ENCODE measurements at places on chromosomes 3 and 15.

DNA sequence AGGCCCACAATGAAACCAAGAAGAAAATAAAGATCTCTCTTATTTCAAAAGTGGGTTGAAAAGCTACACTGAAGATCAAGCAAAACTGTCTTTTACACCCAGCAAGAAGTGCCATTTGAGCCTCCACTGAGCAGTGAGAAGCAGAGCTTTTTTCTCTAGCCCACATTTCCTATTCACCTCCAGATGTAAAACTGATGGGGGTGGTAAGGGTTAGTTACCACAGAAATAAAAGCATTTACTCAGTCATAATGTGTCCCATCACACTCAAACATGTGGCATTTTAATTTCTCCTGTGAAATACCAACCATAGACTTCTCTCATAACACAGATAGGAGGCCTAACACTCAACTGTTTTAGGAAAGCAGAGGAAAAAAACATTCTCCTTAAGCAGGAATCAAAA lies 21.0 kb downstream of the IFT57 start:
- DNase-seq: no peak

- no peak for DNase-seq
Observed at GRCh38 chr3:133249490-133249889, 150.4 kb upstream of the BFSP2 start.

- no peak for DNase-seq
Observed at GRCh38 chr15:40590667-40591050, 3.4 kb upstream of the KNL1 start.

GRCh38 chr3:29410220-29410619 lies 129.3 kb downstream of the RBMS3 start:
- no peak for DNase-seq

- DNase-seq: peak; percentile 100
Observed at GRCh38 chr3:107208100-107208499, 169.1 kb upstream of the CCDC54 start.

GRCh38 chr3:13075318-13075717 lies 2.1 kb upstream of the IQSEC1 start:
- DNase-seq: no peak

DNA sequence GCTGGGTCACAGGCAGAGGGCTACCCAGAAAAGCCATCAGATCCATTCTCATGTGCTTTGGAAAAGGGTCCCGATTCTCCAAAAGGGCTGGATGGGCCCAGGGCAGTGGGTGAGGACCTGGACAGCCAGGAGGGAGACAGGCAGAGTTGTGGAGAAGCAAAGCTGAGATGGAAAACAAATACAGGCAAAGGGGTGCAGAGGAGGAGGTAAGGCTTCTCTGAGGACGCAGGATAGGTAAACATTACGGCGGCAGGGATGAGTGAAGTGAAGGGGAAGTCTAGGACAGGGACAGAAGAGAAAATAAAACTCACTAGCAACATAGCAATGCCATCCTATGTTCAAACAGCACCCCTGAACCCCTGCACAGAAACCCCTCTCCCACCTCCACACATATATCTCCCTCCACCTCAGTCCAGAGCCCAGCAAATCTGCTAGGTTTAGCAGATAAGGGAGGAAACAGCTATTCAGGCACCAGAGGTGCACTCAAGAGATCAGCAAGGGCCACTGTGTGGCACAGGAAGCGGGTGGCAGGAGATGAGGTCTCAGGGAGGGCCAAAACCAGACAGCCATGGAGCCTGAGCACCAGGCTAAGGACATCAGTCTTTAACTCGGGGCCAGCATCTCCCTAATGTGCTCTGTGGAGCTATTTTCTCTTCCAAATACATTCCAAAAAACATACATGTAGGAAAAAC lies 51.3 kb downstream of the HOMER2 start:
- no peak for DNase-seq

GRCh38 chr3:8713901-8714759 lies 19.5 kb upstream of the CAV3 start:
- DNase-seq: peak; percentile 27

- no peak for DNase-seq
Observed at GRCh38 chr15:46577767-46578166, 942.9 kb downstream of the SQOR start.

DNA sequence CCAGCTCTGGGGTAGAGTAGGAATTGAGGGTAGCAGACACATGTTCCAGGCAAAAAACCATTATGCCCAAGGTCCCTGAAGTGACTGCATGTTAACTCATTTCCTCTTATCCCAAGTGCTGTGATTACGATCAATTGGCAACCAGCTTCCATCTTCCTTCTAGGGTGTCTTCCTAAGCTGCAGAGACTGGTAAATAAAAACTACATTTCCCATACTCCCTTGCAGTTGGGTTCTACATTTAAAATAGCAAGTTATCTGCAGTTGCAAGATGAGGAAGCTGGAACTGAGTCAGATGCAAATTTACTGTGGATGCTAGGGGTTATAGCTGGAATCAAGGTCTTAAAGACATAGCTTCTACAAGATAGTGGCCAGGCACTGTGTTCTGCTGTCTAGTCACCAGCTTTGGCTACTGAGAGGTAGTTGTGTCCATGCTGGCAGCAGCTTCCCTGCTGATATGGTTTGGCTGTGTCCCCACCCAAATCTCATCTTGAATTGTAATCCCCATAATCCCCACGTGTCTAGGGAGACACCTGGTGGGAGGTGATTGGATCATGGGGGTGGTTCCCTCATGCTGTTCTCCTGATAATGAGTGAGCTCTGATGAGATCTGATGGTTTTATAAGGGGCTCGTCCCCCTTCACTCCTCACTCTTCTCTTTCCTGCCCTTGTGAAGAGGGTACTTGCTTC lies 51.3 kb upstream of the FBN1 start:
- no peak for DNase-seq

DNA sequence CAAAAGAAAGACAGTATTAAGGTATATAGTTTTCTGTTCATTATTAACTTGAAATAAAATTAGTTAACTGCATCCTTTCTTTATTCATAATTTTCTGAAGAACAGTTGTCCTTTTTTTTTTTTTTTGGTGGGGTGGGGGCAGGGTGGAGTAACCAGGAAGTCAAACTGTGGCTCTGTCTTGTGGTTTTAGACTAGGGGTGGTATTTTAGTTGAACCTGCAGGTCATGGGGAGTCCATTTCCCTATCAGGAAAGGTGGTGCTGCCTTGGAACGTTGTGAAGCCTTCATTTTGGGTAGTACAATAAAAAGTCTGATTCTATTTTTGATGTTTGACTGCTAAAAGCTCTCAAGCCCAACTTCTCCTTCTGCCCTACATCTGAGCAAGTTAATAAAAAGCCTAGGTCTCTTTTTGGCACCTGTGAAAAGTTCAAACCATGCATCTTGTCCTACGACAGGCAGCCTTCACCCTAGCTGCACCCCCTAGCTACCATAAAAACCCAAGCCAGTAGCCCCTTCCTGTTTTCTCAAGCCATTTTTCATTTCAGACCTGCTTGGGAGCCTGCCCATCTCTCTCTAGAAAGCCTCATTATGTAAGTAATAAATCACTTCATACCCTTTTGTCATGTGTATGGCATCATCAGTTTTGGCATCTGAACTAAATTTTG lies 31.2 kb upstream of the RIOX2 start:
- DNase-seq: no peak

GRCh38 chr15:21261965-21262850 lies 178.1 kb downstream of the POTEB3 start:
- DNase-seq: no peak

DNA sequence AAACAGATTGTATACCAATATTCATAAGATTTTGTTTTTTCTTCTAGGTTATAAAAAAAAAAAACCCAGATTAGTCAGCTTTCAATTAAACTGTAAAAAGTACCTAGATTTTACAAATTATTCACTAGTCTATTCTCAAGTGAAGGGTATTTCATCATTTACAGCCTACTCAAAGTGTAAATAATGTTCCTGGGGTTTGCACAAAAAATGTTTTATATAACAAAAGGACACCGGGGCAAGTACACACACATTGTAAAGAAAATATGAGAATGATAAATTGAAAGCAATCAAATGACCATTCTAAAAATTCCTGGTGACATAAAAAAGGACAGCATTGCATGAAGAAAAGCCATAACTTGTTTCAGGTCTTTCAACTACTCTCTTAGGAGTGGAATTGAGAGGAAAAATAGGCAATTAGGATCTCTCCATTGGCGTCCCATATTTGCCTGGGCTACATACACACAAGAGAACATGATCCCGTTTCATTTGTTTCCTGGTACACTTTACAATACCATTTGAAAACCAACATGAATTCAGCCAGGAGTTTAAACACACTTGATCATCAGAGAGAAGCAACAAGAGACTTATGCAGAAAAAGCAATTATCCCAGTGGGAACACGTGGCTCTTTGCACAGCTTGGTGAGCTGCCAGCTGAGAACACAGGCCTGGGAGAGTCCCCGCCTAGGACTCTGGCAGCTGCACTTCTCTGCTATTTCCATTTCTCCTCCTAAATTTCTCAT lies 1039.2 kb downstream of the ROBO1 start:
- DNase-seq: peak; percentile 63

- DNase-seq: no peak
Observed at GRCh38 chr3:10570196-10570946, 65.0 kb upstream of the ATP2B2 start.

DNA sequence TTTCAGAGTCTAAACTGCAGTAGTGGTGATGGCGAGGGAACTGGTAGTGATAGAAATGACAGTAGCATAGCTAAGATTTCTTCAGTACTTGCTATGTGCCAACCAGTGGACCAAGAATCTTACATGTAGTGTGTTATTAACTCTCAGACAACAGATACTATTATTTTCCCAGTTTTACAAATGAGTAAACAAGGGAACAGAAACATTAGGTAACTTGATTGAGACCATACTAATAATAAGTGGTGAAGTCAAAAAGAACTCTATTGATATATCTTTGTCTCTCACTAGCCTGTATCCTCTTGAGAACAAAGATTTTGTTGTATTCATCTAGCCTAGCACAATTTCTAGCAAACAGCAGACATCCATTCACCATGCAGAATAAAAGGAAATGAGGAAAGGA lies 250.1 kb downstream of the ZBTB20 start:
- peak; percentile 40 for DNase-seq

DNA sequence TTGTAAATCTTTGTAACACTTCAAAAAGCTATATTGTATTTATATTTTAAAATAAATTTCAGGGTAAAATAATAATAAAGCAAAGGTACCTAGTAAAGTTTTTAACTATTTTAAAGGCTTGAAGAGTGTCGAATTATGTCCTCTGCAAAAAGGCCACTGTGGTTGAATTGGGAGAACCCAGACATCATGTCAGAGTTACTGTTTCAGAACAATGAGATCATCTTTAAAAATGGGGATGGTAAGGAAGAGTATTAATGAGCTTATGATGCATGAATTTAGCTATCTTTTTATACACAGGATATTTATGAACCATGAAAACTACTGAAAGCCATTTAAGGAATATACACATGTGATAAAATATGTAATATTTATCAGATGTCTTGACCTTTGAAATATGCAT lies 26.3 kb downstream of the KCNMB3 start:
- DNase-seq: no peak

GRCh38 chr15:31503256-31503655 lies 176.6 kb downstream of the KLF13 start:
- DNase-seq: no peak

- DNase-seq: no peak
Observed at GRCh38 chr3:12627370-12627769, 36.5 kb downstream of the RAF1 start.

GRCh38 chr3:143850877-143851276 lies 2.6 kb upstream of the SLC9A9 start:
- no peak for DNase-seq

GRCh38 chr3:107543666-107544065 lies 20.9 kb downstream of the BBX start:
- peak; percentile 65 for DNase-seq

DNA sequence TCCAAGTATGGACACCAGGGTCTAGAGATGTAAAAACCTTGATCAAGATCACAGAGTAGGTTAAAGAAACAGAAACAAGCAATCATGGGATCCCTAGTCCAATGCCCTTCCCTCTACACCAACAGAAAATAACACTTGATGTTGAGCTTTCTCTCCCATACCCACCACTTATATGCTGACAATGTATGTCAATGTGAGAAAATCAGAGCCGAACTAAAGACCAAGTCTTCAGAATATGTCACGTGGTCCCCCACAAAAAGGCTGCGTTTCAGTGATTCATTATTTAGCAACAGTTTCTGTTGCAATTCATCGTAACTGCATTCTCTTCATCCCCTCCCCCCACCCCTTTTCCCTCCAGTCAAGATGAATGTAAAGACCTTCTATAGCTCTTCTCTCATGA lies 278.9 kb upstream of the STT3B start:
- DNase-seq: no peak

DNA sequence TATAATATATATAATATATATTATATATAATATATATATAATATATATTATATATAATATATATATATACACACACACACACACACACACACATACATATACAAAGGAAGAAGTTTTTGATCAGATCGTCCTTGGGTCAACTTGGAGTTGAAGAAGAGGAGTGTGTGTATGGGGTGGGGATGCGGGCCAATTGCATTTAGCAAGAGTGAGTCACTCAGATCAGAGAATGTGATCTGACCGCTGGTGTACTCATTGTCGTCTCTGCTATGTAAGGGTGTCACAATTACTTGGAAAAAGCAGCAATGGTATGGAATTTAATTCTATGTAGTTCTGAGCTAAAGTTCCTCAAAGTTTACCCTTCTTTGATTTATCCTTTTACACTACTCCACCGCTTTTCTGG lies 4.6 kb upstream of the VGLL3 start:
- DNase-seq: no peak

GRCh38 chr3:140766465-140766864 lies 88.6 kb downstream of the TRIM42 start:
- DNase-seq: no peak

DNA sequence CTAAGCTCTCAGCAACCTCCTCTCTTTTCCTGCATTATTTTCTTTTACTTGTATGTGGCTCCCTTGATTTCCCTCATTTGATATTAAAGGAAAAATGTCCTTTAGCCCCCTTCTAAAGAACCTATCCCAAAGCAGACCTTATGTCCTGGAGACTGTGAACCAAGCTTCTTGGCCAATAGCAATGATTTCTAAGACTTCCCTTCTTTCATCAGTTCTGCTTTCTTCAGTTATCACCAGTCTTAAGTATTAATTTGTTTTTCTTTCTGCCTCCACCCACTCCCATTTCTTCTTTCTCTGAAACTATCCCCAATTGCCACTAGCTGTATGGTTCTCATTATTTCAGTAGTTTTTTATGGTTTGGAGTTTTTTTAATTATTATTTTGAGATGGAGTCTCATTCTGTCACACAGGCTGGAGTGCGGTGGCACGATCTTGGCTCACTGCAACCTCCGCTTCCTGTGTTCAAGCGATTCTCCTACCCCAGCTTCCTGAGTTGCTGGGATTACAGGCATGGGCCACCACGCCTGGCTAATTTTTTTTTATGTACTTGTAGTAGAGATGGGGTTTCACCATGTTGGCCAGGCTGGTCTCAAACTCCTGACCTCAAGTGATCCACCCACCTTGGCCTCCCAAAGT lies 12.1 kb downstream of the TMOD3 start:
- DNase-seq: no peak

- DNase-seq: no peak
Observed at GRCh38 chr3:106401666-106402490, 533.1 kb upstream of the CBLB start.

Data from SK-MEL-5 (cell line).